ENCODE measurements at places on chromosomes 1 and 21.

DNA sequence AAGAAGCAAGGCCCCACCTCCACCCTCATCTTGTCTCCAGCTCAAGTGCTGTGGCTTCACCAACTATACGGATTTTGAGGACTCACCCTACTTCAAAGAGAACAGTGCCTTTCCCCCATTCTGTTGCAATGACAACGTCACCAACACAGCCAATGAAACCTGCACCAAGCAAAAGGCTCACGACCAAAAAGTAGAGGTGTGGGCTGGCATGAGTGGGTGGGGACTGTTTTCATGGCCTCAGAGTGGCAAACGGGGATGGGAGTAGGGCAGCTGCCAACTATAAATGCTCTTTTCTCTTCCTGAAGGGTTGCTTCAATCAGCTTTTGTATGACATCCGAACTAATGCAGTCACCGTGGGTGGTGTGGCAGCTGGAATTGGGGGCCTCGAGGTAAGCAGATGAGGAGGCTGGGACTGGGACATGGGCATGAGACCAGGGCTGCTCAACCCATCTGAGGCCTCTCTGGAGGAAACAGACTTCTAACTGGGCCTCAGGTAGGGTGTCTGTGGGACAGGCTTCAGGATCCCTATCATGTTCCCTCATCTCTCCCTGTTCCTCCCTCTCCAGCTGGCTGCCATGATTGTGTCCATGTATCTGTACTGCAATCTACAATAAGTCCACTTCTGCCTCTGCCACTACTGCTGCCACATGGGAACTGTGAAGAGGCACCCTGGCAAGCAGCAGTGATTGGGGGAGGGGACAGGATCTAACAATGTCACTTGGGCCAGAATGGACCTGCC is 8.8 kb upstream of the P3R3URF start:
- DNase-seq = peak; percentile 77

- no peak for DNase-seq
Observed at GRCh38 chr1:180779584-180779983, 133.1 kb upstream of the KIAA1614 start.

DNA sequence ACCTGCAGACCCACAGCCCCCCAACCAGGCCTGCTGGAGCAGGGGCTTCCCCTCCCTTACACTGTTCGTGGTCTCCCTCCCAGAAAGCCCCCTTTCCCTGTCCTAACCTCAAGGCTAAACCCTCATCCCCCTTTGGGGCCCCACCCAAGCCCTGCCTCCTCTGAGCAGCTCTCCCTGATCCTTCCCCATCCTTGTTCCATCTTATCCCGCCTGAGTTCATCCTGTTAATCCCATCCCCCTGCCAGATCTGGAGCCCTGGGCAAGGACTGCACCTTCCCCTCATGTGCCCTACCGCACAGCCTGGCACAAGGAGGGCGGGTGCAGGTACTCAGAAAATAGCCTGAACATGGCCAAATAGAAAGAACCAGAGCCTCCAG is 6.9 kb upstream of the TNNT2 start:
- DNase-seq = no peak

GRCh38 chr1:151893176-151893924 is 16.0 kb downstream of the THEM4 start:
- DNase-seq = no peak

DNA sequence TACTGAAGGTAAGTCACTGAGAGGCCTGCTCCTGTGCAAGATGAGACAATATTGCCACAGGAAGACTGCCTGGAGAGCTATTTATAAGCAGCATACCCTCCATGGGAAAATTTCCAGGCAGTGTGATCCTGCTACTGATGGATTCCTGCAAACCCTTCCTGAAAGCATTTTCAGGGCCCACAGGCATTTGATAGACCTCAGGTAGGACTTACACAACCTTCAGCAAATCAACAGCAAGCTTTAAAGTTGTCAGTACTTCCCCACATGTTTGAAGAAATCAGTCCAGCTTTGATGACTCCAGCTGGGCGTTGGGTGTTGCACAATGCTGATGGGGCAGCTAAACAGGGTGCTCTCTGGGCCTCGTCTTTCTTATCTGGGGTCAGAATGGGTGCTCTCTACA is 108.8 kb downstream of the PLXNA2 start:
- DNase-seq = no peak

GRCh38 chr1:76343356-76343755 is 268.8 kb downstream of the ST6GALNAC3 start:
- no peak for DNase-seq

GRCh38 chr1:64235181-64235580 is 31.8 kb downstream of the UBE2U start:
- DNase-seq = no peak

DNA sequence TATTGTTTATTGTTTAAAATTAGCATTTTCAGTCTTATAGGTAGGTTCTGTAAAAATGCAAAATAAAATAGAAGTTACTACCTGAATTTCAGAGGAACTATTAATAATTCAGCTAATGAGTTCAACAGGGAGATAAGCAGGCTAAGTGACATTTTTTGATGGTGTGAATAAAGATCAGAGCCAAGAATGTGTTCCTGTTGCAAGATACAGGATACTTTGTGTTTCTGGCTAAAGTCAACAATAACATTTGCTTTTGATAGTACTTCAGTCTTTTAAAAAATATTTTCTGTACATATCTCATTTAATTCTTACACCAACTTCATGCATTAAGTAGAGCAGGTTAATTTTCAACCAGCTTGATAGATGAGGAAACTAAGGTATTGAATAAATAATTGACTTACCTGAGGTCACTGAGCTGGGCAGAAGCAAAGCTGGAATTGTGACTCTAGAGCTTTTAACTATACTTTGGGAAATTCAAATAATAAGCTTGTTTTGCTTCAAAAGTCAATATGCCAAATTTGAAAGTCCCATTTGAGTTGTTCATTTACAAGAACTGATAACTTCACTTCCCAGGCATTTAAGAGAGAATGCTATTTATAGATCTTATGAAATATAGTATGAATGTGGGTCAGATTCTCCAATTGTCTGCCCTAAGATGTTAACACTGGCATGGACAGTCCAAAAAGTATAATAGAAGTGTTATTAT is 6.0 kb downstream of the GORAB start:
- DNase-seq = no peak

- no peak for DNase-seq
Observed at GRCh38 chr1:215133532-215133931, 51.0 kb downstream of the KCNK2 start.

DNA sequence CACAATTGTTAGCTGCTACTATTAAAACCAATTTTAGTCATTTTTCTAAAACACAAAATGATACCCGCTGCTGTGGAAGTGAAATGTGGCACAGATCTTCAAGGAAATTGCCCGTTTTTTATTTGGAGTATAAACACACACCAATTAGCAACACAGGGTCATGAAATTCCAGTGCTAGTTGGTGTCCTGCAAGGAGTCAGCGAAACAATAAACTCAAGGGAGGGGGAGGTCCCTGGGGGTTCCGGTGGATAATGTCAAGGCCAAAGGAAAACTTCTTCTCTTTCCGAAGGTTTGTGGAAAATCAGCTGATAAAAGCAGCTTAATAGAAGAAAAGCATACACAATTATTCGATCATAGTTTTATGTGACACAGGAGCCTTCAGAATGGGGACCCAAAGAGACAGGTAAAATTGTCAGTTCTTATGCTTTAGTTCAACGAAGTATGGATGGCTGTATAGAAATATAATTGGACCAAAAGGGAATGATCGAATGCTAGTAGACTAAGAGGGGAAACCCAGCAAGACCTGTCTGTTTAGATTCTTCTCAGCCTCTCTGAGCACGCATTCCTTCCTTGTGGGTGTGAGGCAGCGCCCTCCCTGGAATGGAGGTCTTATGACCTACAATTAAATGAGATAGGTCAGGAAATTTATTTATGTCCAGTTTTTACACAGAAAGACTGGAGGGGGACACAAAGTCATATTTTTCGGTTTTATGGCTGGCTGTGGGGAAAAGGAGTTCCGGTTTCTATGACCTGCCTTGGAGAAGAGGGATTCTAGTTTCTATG is 65.9 kb downstream of the KCNK1 start:
- no peak for DNase-seq

- no peak for DNase-seq
Observed at GRCh38 chr1:224534731-224535130, 81.4 kb upstream of the CNIH3 start.

DNA sequence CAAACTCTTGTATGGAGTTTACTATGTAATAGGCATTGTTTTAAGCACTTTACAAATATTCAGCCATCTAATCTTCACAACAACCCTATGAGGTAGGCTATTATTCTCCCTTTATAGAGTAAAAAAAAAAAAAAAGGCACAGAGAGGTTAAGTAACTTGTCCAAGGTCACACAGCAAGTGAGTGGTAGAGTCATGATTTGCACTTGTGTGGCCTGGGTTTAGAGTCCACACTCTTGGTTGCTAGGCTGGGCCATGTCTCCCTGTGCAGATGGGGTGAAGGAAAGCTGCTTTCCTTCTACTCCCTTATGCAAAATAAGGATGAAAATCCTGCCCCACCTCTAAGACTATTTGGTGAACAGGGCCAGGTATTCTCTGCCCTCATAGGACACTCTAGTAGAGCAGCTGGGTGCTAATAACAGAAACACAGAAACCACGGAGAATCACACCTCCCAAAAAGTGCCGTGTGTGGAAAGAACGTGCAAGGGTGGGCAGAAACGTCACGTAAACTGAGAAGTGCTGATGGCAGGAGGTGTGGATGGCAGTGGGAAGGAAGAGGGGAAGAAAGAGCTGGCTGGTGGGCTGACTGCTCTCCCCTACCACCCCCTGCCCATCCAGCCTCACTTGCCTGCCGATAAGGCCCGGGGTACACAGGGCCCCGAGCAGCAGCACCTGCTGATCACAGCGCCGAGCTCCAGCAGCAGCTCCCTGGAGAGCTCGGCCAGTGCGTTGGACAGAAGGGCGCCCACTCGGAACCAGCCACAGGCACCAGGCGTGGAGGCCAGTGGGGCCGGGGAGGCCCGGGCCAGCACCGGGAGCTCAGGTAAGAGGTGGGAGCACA is 28.3 kb upstream of the VPS13D start:
- peak; percentile 51 for DNase-seq

GRCh38 chr1:46166521-46167462 is 8.1 kb upstream of the TSPAN1 start:
- DNase-seq = peak; percentile 64

- DNase-seq = no peak
Observed at GRCh38 chr1:81851217-81851616, 50.5 kb downstream of the ADGRL2 start.

DNA sequence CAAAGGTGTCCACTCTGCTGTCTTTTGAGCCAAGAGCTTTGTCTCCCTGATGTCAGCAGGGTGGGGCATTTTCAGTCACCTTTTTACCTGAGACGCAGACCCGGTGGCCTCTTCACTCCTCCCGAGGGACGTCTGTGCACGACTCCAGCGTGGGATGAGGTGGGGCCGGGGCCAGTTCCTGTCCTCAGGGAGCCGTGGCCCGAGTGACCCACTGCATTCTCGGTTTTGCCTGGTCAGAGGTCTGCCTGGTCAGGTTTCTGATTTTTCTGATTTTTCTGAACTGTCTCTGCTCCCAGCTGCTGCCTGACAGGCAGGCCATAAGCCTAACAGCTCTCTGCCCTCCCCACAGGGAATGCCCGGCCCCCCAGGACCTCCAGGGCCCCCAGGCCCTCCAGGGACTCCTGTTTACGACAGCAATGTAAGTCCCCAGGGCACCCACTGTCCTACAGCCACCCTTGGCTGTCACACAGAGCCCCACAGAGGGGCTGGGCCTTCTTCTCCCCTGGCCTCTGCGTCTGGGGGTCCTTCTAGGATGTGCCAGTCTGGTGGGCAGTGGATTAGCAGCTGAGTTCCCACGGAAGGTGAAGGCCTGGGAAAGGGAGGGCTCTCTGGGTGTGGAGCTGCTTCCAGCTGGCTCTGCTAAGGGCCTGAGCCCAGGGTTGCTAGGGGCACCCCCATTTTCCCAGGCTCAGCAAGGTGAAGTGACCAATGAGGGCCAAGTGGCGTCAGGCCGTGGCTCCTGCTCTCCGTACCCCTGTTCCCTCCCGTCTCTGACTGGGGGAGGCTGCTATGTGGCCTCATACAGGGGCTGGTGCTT is 45.9 kb downstream of the SLC19A1 start:
- DNase-seq = no peak

DNA sequence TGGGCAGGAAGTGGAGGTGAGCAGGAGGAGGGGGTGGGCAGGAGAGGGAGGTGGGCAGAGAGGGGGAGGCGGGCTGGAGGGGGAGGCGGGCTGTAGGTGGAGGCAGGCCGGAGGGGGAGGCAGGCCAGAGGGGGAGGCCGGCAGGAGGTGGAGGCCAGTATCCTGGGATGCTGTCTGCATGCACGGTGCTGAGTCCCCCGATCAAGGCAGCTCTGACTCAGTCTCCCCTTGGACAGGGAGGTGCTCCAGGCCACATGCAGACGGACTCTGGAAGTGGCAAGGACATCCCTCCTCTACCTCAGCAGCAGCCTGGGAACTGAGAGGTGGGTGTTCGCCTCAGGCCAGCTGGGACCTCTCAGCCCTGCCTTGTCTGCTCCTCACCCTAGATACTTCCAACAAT is 9.9 kb downstream of the IKBKE start:
- no peak for DNase-seq

DNA sequence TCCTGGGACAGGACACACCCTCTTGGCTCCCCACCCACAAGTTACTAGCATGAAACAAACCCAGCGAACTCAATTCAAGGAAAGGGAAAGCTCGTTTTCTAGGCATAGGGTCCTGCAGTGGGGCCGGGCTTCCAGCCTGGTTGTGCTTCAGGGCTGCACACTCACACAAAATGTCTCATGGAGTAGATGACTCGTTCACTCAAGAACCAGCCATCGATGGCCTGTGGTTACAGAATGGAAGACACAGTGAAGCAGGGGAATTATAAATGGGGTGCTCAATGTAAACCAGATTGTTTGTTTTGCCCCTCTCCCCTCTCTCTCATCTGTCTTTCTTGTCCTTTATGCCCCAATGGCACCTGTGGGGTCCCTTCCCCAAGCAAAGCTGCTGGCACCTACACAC is 56.0 kb upstream of the COX20 start:
- no peak for DNase-seq

DNA sequence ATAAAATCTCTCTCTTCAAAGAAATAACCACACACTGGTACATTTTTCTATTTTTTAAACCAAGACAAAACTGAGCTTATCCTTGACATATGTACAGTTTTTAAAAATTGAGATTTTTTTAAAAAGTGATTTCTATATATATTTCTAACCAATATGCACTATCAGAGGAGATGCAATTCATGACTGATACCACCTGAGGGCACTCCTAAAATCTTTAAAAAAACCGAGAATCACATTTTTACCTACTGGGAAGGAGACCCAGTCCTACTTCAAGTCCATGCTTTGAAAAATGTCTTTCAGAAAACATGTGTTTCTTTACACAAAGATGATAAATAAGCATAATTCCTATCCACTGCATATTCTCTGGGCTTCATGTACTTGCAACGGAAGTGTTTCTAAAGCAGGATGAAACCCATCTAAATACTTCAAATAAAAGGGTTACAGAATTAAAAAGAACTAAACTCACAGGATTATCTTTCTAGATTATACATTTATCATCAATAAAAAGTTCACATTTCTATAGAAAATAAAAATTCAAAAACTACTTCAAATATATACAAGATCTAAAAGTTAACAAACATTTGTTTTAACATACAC is 98.6 kb downstream of the ENAH start:
- no peak for DNase-seq

DNA sequence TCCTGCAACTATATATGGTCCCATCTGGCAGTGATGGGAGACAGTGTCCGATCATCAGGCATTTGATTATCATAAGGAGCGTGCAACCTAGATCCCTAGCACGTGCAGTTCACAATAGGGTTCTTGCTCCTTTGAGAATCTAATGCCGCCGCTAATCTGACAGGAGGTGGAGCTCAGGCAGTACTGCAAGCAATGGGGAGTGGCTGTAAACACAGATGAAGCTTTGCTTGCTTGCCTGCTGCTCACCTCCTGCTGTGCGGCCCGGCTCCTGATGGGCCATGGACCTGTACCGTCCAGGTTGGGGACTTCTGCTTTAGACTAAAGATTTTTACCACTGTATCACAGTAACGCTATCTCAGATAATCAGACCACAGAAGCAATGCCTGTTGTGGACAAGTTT is 63.8 kb downstream of the TGFB2 start:
- no peak for DNase-seq

All from activated T-cell treated with anti-CD3 and anti-CD28 coated beads, Interleukin-2, amount 50 U/mL, for 48 hours (primary cell).